ENCODE measurements at places on chromosomes 4 and X.

- no peaks in the 10 kb centered on the region for H3K27me3 ChIP-seq
- H3K27ac ChIP-seq = no peak overlapping the region
These were observed 1443.5 kb downstream of the FAM133A start for GRCh38 chrX:95117556-95117955.

GRCh38 chrX:122565952-122566351, 618.1 kb upstream of the GRIA3 start:
- DNase-seq = no peak
- no peak overlapping the region for H3K27ac ChIP-seq
- H3K4me1 ChIP-seq = no peaks in the 10 kb centered on the region
- H3K27me3 ChIP-seq = no peaks in the 10 kb centered on the region
- H3K36me3 ChIP-seq = no peaks in the 10 kb centered on the region
- H3K4me3 ChIP-seq = no peak overlapping the region

DNA sequence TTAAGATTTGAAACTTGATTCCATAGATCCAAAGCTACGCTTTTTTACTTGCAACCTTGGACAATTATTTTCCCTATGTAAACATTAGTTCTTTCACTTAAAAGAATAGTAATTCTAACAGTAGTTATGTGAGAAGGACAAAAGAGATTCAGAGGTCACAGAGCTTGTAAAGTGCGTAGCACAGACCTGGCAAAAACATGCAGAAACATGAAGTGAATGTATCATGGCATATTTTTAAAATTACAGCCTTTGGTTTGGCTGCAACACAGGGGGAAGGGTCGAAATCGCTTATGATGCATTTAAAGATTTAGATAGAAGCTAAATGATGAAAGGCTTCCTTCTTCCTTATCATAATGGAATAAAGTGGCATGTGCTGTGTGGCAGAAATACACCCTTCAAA, 1068.8 kb downstream of the ARAP2 start:
- no peaks in the 10 kb centered on the region for H3K4me1 ChIP-seq
- no peak overlapping the region for H3K4me3 ChIP-seq
- no peak overlapping the region for H3K27ac ChIP-seq
- no peaks in the 10 kb centered on the region for H3K27me3 ChIP-seq
- DNase-seq = no peak

DNA sequence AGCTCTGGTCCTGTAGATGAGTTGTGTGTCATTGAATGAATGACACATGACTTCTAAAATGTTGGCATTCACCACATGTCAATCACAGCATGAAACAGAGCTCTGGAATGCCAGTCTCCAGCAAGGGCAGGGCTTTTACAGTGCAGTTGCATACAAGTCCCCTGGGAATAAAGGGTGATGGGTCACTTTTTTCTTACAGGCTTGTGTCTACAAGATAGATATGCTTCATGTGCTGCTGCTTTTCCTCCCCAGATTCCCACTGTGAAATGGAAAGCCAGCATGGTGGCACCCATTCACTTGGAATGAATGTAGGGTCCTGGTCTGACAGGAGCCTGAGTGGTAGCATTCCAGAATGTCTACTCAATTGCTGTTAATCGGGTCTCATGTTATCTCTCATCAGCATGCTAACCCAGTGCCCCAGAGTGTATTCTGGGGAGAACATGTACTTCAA, 159.1 kb upstream of the KIT start:
- H3K27me3 ChIP-seq = no peaks in the 10 kb centered on the region
- no peaks in the 10 kb centered on the region for H3K4me1 ChIP-seq
- DNase-seq = no peak
- no peak overlapping the region for H3K4me3 ChIP-seq

DNA sequence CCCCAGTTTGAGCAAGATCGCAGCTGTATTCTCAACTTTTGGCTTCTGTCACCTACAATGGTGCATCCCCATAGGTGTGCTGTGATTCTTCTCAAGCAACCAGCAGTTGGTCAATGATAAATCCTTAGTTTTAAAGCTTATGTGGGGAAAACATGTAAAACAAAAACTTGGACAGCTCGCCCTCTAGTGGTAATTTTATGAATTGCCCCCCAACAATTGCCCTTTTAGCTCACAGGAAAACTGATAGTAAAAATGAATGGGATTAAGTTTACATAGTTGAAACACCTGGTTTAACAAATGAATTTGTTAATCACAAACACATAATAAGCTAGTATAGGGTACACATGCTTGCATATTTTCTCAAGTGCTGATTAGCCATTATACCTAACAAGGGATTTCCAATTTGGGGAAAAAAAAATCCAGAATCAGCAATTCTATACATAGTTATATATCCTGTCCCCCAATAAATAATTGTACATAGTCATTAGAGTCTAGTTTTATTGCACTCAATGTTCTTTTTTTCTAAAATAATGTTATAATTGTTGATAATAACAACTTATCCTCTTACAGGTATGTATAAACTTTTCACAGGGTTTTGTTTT, 30.1 kb downstream of the TEX13A start:
- no peak overlapping the region for H3K27ac ChIP-seq
- no peaks in the 10 kb centered on the region for H3K4me1 ChIP-seq
- DNase-seq = no peak
- H3K36me3 ChIP-seq = no peaks in the 10 kb centered on the region
- H3K4me3 ChIP-seq = no peak overlapping the region
- H3K27me3 ChIP-seq = peaks cover 46% of the 10 kb centered on the region

- H3K27ac ChIP-seq = no peak overlapping the region
- no peaks in the 10 kb centered on the region for H3K36me3 ChIP-seq
- H3K4me3 ChIP-seq = no peak overlapping the region
- no peak for DNase-seq
These were observed 245.2 kb downstream of the THOC2 start for GRCh38 chrX:123487669-123488068.

GRCh38 chr4:56424176-56424575, 11.2 kb downstream of the PPAT start:
- no peak overlapping the region for H3K4me3 ChIP-seq
- H3K36me3 ChIP-seq = no peaks in the 10 kb centered on the region
- H3K27ac ChIP-seq = no peak overlapping the region
- DNase-seq = no peak
- no peaks in the 10 kb centered on the region for H3K27me3 ChIP-seq
- no peaks in the 10 kb centered on the region for H3K4me1 ChIP-seq

DNA sequence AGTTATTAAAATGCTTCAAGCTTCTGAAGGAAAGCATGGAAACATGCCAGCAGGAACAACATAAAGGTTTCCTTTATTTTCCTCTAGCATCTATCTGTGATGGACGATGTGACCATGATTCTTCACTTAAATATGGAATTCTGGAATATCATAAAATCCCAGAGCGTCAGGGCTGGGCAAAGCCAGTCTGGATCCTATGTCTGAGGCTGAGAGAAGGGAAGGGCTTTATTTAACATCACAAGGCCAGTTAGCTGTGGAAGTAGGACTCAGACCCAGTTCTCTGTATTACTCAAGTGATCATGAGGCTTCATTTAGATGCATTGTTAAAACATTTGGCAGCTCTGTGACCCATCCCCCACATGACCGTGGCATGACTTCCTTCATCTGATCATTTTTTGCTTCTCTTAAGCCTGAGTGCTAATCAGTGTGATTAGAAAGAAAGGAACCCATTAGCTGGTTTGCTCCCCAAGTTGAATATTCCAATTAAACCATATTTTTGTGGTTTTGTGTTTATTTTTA, 40.9 kb upstream of the EOLA2 start:
- no peak overlapping the region for H3K4me3 ChIP-seq
- no peaks in the 10 kb centered on the region for H3K36me3 ChIP-seq
- H3K27me3 ChIP-seq = peaks cover 8% of the 10 kb centered on the region
- no peaks in the 10 kb centered on the region for H3K4me1 ChIP-seq
- no peak for DNase-seq

- no peaks in the 10 kb centered on the region for H3K27me3 ChIP-seq
- no peaks in the 10 kb centered on the region for H3K4me1 ChIP-seq
- no peak overlapping the region for H3K4me3 ChIP-seq
- H3K36me3 ChIP-seq = no peaks in the 10 kb centered on the region
These were observed 66.5 kb downstream of the MAMLD1 start for GRCh38 chrX:150429594-150429993.

DNA sequence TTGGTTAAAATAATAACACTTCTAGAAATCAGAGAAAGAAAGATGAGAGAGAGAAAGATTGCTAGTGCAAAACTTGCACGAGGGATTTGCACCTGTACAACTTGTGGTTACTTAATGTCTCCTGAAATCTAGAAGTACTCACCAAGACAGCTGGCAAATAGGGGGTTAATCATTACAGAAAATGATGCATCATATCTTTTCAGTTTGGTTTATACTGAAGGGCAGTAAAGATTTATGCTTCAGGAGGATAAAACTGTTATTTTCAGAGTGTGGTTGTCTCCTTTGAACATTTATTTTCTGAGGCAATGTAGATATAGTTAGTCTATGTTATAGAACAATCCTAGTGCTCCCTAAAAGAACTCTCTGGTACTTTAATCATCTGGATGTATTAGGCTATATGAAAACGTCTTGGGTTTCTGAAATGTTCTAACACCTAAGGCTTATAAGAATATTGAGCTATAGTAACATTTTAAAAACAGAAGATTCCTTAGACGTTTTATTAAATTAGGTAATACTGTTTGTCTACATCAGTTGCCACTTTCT, 13.3 kb downstream of the ATOH1 start:
- H3K36me3 ChIP-seq = no peaks in the 10 kb centered on the region
- DNase-seq = no peak
- no peak overlapping the region for H3K27ac ChIP-seq
- no peaks in the 10 kb centered on the region for H3K27me3 ChIP-seq
- no peaks in the 10 kb centered on the region for H3K4me1 ChIP-seq

DNA sequence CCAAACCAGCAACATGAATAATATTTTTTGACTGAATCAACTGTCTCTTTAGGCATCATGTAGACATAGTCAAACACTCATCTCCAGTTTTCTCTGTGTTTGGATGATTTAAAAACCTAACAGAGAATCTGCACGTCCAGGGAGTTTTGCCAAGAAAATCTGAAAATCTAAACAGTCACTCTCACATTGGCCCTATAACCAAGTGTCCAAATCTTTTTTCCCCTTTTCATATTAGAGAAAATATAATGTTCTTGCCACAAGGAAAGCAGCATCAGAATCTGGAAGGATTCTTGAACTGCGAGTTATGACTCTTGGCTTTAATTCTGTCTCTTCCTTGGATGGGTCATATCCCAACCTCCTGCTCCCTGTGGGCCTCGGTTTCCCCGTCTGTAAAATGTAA, 8.8 kb upstream of the CHRDL1 start:
- H3K27ac ChIP-seq = no peak overlapping the region
- no peak for DNase-seq
- H3K4me1 ChIP-seq = no peaks in the 10 kb centered on the region
- no peaks in the 10 kb centered on the region for H3K36me3 ChIP-seq
- H3K27me3 ChIP-seq = peaks cover 77% of the 10 kb centered on the region

DNA sequence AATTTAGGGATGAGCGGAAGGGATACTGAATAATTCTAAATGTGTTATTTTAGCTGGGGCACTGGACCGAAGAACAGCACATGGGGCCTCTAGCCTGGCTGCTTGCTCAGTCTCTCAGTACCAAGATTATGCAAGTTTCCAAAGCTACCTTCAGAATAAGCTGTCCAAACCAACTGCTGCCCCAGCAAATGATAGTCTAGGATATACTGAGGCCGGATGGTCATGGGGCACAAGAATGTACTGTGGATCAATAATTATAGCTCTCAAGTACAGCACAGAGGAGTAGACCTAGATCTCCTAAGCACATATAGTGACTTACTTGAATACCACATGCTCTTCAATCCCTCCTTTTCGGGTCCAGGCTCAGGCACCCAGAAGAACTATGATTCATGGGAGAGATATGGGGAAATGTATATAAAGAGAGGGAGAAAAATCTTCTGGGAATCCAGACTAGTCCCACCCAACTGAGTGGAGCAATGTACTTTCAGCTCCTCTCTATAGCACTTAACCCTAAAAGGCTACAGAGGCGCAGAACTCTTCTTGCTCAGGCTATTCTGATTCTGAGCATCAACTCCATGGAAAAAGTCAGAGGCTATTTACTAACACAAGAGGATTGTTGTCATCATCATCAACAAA, 160.3 kb upstream of the GPC4 start:
- no peaks in the 10 kb centered on the region for H3K36me3 ChIP-seq
- H3K27me3 ChIP-seq = peaks cover 27% of the 10 kb centered on the region
- no peak overlapping the region for H3K27ac ChIP-seq
- H3K4me3 ChIP-seq = no peak overlapping the region
- DNase-seq = no peak
- no peaks in the 10 kb centered on the region for H3K4me1 ChIP-seq

GRCh38 chrX:107323786-107324492, 117.5 kb downstream of the DNAAF6 start:
- H3K27me3 ChIP-seq = peaks cover 77% of the 10 kb centered on the region
- H3K4me1 ChIP-seq = no peaks in the 10 kb centered on the region
- no peaks in the 10 kb centered on the region for H3K36me3 ChIP-seq
- no peak overlapping the region for H3K4me3 ChIP-seq

- no peak for DNase-seq
- no peak overlapping the region for H3K27ac ChIP-seq
- H3K4me3 ChIP-seq = no peak overlapping the region
- no peaks in the 10 kb centered on the region for H3K36me3 ChIP-seq
- H3K4me1 ChIP-seq = no peaks in the 10 kb centered on the region
These were observed 60.4 kb downstream of the SORCS2 start for GRCh38 chr4:7252510-7253340.

DNA sequence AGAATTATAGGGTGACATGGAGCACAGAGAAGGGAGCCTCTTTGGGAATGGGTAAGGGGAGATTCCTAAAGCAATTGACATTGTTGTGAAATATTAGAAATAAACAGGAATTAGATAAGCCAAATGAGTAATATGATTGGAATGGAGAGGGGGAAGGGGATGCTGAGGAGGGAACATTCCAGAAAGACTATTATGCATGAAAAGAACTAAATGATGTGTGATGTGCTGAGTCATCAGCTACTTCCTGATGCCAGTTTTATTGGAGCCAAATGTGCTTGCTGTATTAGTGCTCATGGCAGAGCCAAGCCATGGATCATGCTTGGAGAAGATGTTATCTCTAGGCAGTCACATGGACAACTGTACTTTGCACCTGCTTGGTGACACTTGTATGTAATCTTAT, 189.0 kb upstream of the HCCS start:
- no peak overlapping the region for H3K27ac ChIP-seq
- DNase-seq = no peak
- no peaks in the 10 kb centered on the region for H3K27me3 ChIP-seq

- H3K36me3 ChIP-seq = no peaks in the 10 kb centered on the region
- H3K4me3 ChIP-seq = no peak overlapping the region
These were observed 102.1 kb downstream of the ITIH6 start for GRCh38 chrX:54695816-54696487.

DNA sequence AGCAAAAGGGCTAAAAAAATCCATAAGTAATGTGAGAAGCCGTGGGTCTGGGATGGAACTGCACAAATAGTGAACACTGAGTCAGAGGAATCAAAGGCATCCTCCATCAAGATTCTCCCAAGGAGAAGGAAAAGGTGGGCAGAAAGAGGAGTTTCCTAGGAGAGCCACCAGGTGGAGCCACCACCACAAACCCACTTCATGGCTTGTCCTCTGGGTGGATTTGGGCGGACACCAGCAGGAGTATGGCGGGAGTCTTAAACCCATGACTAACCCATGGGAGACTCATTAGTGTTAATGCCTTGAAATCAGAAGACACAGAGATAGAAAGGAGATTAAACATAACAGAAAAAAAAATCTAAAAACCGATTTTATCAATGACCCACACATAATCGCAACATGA, 147.7 kb downstream of the SH3KBP1 start:
- DNase-seq = peak; percentile 49
- H3K4me3 ChIP-seq = no peak overlapping the region
- H3K36me3 ChIP-seq = no peaks in the 10 kb centered on the region

GRCh38 chr4:14636563-14636962, 365.7 kb upstream of the CPEB2 start:
- no peaks in the 10 kb centered on the region for H3K36me3 ChIP-seq
- no peak for DNase-seq
- H3K4me1 ChIP-seq = no peaks in the 10 kb centered on the region
- H3K27ac ChIP-seq = no peak overlapping the region
- H3K27me3 ChIP-seq = no peaks in the 10 kb centered on the region
